ENCODE measurements at places on chromosomes 5 and 9.

DNA sequence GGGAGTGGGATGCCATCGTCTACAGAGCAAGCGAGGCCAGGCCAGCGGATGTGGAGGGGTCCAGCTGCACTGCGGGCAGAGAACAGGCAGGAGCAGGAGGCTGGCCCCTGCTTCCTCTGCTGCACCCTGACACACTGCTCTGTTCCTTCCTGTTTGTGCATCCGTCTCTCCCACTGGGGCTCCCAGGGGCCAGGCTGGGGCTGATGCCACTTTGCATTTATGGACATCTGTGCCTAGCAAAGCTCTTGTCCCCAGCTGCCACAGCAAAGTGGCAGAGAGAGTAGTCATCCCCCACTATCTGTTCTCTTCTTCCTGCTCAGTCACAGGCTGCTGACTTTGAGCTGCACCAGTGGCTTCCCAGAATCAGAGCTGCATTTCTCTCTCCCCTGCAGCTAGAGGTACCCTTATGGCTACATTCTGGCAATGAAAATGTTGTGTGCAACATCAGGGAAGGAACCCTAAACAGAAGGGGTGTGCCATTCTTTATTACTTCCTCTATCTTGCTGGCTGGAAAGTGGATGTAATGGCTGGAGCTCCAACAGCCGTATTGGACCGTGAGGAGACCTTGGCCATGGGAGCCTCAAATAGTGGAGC, 4.2 kb upstream of the NINJ1 start:
- DNase-seq: no peak

DNA sequence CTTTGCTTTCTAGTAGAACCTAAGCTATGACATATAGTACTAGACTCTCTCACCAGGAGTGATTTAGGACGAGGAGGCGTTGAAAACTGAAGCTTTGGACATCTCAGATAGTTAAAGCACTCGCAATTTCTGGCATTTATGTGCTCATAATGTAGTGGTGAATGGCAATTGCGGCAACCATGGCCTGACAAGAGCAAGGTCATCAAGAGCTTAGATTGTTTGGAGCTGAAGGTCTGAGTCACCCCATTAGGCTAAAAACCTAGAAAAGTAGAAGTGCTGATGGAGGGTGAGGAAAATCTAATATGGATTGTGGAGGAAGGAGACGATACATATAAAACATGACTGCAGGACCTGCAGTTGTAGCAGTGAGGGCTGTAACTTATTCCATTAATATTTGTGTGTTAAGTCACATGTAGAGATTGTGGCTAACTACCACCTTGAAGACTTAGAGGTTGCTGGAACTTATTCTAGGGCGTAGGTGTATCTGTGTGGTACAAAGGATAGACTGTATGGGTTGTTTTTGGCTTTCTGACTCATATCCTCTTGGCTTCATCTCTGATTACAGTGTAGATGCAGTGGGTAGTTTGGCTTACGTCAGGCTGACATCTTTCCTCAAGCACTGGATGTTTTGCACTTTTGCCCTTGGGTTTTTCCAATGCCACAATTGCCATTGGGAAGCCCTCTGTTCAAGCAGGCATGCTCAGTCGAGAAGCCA, 138.9 kb upstream of the CDKN2B start:
- DNase-seq: no peak

DNA sequence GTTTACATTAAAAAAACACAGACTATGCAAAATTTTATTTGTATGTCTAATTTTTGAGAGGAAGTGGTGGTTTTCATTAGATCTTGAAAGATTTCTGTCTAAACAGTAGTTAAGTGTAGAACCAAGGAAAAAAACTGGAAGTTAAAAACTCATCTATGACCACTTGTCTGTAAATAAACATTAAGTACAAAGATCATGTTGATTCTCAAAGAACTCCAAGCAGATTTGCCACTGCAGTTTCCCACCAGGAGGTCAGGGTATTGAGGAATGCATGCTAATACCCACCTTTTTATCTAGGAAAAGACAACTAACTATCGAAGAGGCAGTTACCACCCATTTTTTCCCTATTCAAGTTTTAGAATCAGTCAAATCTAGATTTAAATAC, 1.9 kb downstream of the STOM start:
- DNase-seq: no peak

- DNase-seq: no peak
These were observed 26.8 kb downstream of the JADE2 start for GRCh38 chr5:134552301-134552700.

GRCh38 chr9:110307191-110307590, 30.5 kb downstream of the TXNDC8 start:
- no peak for DNase-seq

DNA sequence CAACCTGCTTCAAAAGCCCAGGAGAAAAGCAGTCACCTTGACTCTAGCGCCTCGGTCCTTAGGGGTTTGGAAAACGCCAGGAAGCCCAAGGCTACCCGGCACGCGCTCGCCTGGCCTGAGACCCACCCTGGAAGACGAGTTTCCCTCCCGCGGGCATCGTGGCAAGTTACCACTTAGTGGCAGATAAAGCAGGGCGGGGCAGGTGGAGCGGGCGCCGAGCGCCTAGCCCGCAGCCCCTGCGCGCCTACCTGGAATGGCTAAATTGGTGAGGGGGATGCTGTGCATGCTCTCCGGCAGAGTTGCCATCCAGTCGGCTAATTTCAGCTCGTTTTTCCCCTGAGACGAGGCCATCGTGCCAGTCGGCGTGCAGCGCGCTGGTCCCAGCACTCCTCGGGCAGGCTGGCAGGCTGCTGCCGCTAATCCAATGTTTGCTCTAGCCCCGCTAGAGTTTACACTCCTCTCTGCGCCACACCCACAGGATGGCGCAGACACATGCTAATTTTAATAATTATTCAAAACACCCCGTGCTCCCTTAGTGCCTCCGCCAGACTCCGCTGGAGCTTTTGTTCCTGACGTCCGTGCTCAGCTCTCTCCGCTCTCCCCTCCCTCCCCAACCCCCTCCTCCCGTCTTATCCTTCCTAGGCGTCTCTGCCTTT, at the start of gene PLCXD3:
Gene PLCXD3, minus strand, starts transcription at position 426 of the 656 bp plus-strand sequence. Its CDS starts 75 bp downstream, at position 351.
- DNase-seq: no peak

GRCh38 chr5:10455277-10455670, 13.6 kb downstream of the ROPN1L start:
- DNase-seq: no peak

GRCh38 chr9:107387409-107387808, 102.2 kb downstream of the KLF4 start:
- DNase-seq: no peak

DNA sequence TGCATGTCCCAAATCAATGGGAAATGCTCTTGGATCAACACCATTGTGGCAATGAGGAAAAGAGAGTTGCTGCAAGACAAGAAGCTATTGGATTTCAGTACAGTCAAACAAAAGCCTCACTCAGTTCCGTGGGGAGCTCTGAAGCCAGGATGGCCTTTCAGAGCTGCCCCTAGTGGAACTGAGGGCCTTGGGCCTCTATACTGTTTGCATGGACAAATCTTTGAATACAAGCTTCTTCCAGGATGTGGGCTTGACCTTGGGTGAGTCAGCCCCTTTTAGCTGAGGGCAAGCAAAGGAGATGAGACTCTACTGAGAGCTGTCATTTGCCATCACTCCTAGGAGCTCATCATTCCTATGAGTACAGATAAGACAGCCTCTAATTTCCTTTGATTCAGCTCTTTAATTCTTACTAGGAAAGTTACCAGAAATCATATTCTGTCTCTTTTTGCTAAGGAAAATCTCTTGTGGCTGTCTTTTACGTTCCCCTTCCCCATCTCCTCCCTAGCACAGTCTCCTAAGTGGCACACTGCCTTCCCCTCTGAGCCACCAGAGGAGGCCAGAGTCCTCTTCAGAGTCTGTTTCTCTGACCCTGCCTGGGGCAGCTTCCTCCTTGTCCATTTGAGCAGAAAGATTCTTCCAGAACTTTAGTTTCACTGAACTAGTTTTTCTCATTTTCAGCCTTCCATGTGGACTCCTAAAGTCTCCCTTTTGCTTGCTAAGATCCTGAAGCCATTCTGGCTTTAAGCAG, 168.8 kb upstream of the POC5 start:
- DNase-seq: no peak

DNA sequence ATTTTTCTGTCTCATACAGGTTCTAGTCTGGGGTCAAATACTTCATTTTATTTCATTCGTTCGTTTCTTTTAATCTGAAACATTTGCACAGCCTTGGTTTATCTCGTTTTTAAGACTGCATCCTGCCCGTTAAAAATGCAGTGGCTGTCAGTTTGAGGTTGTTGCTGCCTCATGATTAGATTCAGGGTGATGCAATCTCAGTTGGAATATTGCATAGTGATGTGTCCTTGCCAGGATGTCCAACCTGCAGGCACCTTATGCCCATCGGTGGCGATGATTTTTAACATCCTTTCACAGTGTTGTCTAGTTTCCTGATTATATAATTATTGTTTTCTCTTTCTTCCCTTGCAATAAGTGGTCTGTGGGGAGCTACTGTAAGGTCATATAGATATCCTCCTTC, 45.1 kb downstream of the SH3GL2 start:
- DNase-seq: no peak

- no peak for DNase-seq
These were observed 21.8 kb upstream of the ANKH start for GRCh38 chr5:14893381-14893780.

- no peak for DNase-seq
These were observed 12.4 kb upstream of the PTGDS start for GRCh38 chr9:136964833-136965422.

DNA sequence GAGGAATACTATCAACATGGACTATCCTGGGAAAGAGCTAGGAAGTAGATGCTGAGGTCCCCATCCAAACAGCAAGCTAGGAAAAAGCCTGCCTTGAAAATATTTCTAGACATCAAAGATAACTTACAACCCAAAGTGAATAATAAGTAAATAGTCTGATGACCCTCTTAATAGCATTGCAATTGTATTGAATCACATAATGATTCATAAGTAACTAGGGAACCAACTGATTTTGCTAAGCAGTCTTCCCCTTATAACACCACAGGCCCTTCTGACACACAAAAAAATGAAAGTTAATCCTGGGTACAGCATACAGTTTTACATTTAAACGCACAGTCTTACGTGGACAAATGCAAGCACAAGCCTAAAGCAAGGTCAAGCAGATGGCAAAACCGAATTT, 199.3 kb downstream of the RFK start:
- no peak for DNase-seq

DNA sequence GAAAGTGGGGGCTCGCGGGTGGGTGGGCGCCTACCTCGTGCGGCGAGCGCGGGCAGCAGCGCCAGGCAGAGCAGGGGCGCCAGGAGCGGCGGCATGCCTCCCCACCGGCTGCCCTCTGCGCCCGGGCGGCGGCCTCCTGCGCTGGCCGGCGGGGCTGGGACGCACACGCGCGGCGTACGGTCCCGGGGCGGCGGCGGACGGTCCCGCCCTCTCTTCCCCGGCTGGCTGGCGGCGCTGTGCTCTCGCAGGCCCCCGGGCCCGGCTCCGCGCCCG, 220 bp downstream of the NOTCH1 start:
- no peak for DNase-seq

GRCh38 chr9:3585606-3586005, 59.8 kb upstream of the RFX3 start:
- DNase-seq: no peak

DNA sequence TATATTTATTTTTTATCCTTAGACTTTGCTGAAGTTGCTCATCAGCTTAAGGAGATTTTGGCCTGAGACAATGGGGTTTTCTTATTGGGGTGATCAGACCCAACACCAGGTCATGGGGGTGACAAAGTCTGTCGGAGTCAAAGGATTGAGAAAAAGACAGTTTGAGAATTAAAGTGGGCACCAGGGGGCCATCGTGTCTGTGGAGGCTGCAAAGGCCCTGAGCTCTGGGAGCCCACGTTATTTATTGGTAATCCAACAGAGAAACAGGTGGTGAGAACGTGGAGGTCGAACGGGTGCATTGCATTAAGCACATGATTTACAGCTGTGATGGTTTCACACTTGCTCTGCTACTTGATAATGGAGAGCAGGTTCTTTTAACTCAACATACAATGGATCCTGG, 102.5 kb upstream of the CDH10 start:
- no peak for DNase-seq

DNA sequence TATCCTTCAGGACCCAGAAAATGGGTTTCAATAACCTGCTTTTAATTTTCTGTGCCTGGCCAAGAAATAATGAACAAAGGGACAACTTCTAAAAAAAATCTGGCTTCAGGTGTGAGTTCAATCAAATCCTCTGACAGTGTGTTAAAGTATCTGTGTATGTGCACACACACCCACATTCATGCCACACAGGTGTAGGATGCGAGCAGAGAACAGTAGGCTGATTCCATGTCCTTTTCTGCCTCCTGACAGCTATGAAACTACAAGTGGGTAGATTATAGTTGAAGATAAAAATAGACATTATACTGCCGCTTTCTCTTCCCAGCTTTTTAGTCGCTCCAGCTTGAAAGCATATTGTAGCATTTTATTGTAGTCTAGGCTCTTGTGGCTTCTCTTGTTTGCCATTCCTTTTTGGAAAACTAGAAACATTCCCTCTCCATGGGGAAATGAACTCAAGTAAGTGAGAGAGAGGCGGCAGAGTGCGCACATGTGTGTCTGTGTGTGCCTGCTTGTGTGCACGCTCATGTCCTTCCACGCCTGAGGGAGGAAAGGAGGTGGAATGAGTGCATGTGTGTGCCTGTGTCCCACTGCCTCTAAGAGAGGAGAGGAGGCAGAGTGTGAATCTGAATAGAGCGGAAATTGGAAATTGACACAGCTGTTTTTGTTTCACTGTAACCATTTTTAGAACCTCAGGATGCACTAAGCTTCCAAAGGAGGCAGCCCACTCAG, 273.0 kb downstream of the ELAVL2 start:
- no peak for DNase-seq

- no peak for DNase-seq
These were observed 9.5 kb downstream of the SPACA9 start for GRCh38 chr9:132888151-132888550.

DNA sequence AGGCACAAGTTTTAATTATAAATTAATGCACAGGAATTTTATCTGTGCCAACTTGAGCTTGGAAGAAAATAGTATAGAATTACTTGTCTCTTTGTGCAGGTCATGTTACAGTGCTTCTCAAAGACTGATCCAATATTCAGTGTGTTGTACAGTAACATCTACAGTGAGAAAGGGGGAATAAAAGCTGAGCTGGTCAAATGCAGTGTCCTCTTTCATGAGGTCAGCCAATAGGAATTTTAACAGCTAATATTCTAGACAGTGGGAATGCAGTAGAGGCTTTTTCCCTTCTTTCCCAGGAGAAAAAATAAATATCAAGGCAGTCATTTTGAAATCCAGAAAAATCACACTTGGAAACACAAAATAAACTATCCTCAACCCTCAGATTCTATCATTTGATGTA, 95.7 kb upstream of the ITGA1 start:
- no peak for DNase-seq

GRCh38 chr9:127758843-127759242, 19.6 kb downstream of the SH2D3C start:
- no peak for DNase-seq

- no peak for DNase-seq
These were observed 950 bp downstream of the NEUROG1 start for GRCh38 chr5:135534609-135535419.

All from GM12864 (cell line).